PC-9 (cell line): ENCODE measurements at places on chromosomes 11 and 22. TPM values are rescaled to one million over a fixed set of nuclear protein-coding genes. Genes with fewer than 3 reads are reported as not detected.

TRPC6 gene
- total RNA-seq: not detected in 2 replicates

OR1S1 gene
- not detected in 2 replicates for total RNA-seq

C11orf91 gene
- 0.90 TPM in 1 of 2 replicates, not detected in the other for total RNA-seq

PHF21B gene
- total RNA-seq: not detected in 2 replicates

APOL1 gene
- 27.0 and 33.0 TPM in 2 replicates for total RNA-seq

DCDC1 gene
- total RNA-seq: 1.5 and 2.2 TPM in 2 replicates

ABCG4 gene
- total RNA-seq: 0.11 TPM in 1 of 2 replicates, not detected in the other

OR2AG1 gene
- total RNA-seq: not detected in 2 replicates

TSPAN18 gene
- not detected in 2 replicates for total RNA-seq

MOGAT2 gene
- not detected in 2 replicates for total RNA-seq

AMBRA1 gene
- 41.4 and 41.9 TPM in 2 replicates for total RNA-seq

OTOG gene
- total RNA-seq: not detected in 2 replicates

PKP3 gene
- 83.7 and 109 TPM in 2 replicates for total RNA-seq

TAGLN gene
- total RNA-seq: 11.0 and 16.9 TPM in 2 replicates

ARHGAP20 gene
- not detected in 2 replicates for total RNA-seq

C11orf87 gene
- not detected in 2 replicates for total RNA-seq

ZBTB44 gene
- total RNA-seq: 33.4 and 41.2 TPM in 2 replicates

PHLDA2 gene
- 10.7 and 14.1 TPM in 2 replicates for total RNA-seq
